OCI-LY7 (cell line): ENCODE measurements at places on chromosomes 3 and 15. TPM values are rescaled to one million over a fixed set of nuclear protein-coding genes. Genes with fewer than 3 reads are reported as not detected.

DNA sequence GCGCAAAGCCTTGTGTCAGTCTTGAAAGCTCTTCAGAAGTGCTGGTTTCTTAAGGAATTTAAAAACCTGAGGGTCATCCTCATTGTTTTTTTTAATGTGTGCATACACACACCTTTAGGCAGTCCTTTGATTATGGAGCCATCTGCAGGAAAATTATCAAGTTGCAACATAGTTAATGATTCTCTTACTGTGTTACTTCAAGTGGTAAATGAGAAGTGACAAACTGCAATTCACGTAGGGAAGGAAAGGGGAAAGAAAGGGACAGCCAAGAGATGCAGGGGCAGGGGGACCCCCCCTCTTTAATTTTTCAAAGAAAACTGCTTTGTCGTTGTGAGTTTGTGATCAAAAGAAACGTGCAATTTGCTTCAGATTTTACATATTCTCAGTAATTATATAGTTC lies 162.4 kb upstream of the CGNL1 start:
- DNase-seq = peak; percentile 48

DNA sequence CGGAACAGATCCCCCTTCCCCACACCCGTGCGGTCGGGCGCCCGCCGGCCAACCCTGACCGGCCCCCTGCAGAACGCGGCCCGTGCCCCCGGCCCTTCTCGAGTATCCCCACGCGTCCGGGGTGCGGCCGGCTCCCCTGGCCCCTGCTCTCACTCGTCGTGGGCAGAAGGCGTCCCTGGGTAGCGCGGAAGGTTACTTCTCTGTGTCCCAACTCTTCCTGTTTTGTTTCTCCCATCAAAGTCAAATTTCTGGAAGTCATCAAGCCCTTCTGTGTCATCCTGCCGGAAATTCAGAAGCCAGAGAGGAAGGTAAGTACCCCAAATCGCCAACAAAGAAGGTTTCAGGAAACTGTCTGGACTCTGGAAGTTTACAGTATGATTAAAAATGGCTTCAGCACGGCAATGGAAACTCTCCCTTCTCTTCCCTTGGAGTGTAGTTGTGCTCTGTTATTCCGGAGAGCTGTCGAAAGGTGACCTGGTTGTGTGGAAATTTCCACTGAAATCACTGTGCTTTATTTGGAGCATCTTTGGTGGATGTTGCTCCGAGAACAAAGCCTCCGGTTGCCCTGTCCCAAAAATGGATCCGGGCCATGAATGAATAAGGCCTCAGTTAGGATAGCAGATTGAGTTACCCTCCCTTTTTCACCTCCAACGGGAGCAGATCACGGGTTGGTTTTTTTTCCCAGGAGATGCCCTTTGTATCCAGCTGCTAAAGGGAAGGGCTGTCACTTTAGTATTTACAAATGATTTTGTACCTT lies 536 bp downstream of the SEC61A1 start:
- no peak for DNase-seq

- peak; percentile 59 for DNase-seq
Observed at GRCh38 chr15:62071711-62072308, 5.0 kb downstream of the C2CD4A start.

DNA sequence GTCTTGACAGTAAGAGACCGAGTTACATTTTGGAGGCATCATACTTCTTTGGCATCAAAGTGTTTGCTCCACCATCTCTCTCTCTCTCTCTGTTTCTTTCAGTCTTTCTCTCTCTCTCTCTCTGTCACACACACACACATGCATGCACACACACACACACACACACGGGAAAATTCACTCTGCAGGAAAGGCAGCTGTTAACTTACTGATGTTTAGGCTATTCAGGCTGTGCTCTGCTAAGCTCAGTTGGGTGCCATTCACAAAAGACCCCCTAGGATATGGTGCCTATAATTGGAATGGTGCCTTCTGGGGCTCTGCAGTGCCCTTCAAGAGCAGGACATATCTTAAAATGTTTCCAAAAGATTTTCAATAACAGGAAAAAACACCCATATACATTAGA lies 78.2 kb downstream of the KCNH8 start:
- no peak for DNase-seq

DNA sequence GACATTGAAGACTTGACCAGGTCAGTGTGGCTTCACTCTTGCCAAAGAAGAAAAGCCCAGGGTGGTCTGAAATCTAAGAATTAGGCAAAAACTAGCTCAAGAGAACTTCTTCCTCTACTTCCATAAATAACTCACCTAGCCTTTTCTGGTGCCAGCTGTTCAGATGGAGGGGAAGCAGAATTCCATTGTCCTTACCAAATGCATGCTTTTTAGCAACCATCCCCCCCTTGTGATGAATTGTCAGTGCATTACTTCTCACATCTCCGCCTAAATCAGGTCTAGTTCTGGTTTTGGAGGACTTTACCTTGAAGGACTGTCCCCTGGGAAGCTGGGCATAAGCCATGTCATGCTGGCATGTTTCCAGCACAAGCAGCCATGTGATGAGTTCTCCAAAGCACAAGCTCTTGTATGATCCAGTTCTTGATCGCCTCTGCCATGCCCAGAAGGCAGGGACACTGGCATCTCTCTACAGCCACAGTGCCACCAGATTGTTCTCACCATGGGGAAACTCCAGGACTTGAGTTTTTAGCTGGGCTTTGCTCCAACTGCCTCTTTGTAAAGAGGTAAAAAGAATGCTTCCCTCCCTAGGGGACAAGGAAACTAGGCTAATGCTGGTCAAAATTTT lies 96.4 kb upstream of the IL12A start:
- DNase-seq = no peak

DNA sequence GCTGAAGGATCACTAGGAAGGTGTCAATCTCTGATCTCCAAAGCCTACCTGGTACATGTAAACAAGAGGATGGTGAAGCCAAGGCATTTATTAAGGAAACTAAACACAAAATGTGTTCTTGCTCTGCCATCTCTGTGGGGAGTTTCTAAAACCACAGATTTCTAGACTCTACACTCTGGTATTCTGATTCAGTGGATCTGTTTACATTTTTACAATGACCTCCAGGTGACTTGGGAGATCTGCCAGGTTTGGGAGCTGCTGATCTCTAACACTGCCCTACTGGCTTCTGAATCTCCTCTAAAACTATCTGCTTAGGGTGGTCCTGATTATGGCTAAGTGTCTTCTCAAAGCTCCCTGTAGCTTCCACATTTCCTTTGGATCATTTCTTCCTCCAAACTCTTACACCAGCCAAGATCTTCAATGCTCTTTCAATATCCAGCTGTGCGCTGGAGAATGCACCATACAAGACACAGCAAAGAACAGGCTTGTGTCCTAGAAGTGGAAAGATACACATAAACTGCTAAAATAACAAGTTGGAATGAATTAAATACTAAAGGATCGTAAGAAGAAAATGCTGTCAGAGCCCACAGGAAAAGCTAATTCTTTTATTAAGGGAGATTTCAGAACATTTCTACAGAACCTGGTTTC lies 72.7 kb downstream of the GREM1 start:
- DNase-seq = no peak

DNA sequence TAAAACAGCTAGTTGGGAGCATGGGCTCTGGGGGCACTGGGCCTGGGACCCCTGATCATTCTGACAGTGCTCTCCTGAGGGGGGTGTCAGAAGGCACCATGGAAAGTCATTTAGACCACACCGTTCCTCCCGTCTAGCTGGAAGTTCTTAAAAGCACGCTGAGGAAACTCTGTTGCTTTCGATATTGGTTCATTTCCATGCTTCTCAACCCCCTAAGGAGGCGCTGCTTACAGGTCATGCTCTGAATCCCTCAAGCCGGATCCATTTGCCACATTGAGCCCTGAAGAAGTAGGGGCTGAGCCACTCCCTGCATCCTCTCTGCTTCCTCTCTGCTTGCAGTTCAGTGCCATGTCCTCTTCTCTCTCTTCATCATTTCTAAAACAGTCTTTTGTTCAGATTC lies 187.2 kb downstream of the CACNA2D3 start:
- DNase-seq = no peak

DNA sequence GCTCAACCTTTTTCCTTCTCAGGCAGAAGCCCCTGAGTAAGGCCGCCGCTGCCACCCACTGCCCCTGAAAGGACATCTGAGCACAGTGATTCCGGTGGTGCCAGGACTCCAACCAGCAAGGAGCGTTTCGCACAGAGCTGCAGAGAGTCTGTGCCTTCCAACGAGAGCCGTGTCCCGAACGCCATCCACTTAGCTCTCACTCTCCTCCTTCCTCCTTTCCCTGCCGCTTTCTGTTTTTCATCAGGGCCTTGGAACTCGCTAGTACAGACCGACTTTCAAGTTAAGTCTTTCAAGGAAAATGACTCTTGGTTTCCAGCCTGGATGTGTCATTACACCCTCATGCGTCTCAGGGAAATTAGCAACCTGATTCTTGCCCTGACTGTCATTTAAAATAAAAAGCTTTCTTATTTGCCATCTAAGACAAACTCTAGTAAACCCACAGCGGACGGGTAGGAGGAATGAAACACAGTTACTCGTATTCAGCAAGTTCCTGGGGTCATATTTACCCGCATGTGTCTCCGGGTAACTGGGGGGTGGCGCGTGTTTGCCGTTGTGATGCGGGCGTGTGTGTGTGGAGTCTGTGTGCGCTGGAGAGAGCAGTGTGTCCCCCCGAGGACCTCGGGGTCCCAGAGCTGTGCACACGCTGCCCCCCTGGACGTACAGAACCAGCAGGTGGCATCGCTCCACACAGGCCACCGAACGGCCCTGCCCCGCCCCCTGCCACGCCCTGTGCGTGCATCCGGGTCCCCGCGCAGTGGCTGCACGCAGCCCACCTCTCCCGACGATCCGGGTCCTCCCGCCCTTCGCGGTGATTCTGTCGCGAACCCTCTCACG lies 30.4 kb upstream of the ALDH1A3 start:
- peak; percentile 82 for DNase-seq

- DNase-seq = no peak
Observed at GRCh38 chr3:36381311-36381956, 1.1 kb downstream of the STAC start.

- DNase-seq = no peak
Observed at GRCh38 chr3:24854748-24855147, 360.1 kb upstream of the THRB start.

DNA sequence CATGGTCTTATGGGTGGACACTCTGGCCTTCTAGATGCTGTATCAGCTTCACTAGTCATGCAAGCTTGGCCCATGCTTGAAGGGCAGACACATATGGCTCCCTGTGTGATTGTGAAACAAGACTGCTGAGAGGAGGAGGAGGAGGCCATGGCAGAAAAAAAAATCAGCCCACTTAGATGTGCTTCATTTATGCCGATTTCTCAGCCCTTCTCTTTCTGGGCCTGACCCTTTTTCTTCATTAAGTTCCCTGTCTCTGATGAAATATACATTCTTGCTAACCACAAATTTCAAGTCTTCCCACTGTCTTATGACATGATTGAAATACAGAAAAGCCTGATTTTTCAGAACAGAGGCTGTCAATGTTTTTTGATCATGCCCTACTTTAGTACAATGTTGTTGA lies 213.0 kb upstream of the FEZF2 start:
- DNase-seq = no peak

DNA sequence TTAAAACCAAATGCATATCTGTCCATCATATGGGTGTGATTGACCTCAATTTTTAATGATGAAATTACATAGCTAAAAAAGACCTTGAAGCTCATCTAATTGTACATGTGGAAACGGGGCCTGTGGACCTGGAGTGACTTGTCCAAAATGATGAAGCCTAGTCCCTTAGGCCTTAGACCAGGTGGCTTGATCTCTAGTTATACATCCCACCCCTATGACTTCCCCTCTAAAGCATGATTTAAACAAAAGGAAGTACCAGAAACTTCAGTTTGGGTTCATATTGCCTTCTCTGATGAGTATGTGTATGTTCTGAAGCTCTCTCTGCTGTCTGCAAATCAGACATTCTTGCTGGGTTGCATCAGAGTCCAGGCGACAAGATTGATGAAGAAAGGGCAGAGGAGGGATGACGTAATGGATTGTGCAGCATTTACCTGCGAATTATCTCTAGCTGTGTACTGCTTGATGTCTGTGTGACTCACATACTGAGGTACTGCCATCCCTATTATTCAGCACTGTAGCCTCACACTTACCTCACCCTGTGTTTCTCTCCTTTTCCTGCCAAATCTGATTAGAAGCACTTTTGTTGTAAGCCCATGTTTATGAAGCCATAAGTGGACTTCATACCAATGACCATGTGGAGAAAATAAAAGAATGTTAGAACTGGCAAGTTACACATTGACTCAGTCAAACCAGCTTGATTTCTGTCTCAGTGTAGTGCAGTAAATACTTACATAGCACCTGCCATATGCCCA lies 111.5 kb downstream of the FILIP1L start:
- DNase-seq = no peak

GRCh38 chr15:65087873-65088642 lies 11.5 kb downstream of the KBTBD13 start:
- DNase-seq = no peak

GRCh38 chr3:39106281-39106811 lies 1.1 kb downstream of the GORASP1 start:
- no peak for DNase-seq

GRCh38 chr15:83174891-83175290 lies 32.7 kb downstream of the HDGFL3 start:
- DNase-seq = no peak

DNA sequence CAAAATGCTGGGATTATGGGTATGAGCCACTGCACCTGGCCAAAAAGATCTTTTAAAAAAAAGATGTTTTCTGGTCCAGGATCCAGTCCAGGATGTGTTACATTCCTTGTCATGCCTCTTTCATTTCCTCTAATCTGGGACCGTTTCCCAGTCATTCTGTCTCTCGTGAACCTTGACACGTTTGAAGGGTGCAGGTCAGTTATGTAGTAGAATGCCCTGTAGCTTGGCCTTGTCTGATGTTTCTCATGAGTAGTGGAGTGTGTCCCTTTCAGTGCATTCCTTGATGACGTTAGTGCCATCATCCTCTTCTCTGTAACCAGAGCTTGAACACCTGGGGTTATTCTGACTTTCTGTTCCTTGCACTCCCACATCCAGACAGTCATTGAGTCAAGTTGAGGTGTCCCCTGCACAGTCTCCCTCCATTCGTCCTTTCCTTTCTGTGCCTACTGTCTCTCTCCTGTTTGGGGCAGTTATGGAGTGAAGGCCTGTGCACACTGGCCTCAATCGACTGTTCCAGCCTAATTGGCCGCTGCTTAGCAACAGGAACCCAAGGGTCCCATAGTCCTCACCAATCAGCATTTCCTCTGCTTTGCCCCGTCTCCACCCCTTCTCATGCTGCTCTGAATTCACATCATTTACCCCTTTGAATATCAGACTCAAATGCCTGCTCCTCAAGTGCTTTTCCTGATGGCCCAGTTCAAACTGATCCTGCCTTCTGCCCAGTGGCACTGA lies 5.5 kb downstream of the FAM81A start:
- DNase-seq = peak; percentile 32

Gene RBP2
- not detected in 2 replicates for total RNA-seq

GRCh38 chr15:49279521-49280456 lies 109.7 kb downstream of the GALK2 start:
- no peak for DNase-seq

Gene C3orf49
- not detected in 2 replicates for total RNA-seq

Gene RAD51
- total RNA-seq = 86.8 and 107 TPM in 2 replicates

DNA sequence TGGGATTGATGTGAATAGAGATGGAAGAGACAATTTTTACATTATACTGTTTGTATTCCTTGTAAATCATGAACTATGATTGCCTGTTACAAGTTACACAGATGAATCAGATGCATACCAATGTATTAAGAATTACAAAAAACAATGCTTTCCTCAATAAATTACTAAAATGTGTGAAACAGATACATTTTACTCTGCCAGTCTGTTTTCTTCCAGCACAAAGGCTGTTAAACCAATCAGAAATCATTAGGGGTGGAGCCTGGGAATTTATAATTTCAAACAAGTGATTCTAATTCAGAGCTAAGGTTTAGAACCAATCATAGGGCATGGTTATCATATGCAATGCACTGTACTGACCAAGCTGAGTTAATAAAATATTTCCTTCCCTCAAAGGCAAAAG lies 21.8 kb upstream of the ANKRD28 start:
- DNase-seq = no peak
